ENCODE measurements at places on chromosomes 2 and 18.
A peak's percentile ranks its signal among the peaks of the same experiment; 100 is the strongest.

- DNase-seq: no peak
Measured at GRCh38 chr2:102724016-102724490, 37.8 kb upstream of the TMEM182 start.

- DNase-seq: no peak
Measured at GRCh38 chr2:38261569-38262068, 115.5 kb downstream of the ATL2 start.

GRCh38 chr2:79189465-79189864, 29.9 kb upstream of the REG3A start:
- DNase-seq: no peak

DNA sequence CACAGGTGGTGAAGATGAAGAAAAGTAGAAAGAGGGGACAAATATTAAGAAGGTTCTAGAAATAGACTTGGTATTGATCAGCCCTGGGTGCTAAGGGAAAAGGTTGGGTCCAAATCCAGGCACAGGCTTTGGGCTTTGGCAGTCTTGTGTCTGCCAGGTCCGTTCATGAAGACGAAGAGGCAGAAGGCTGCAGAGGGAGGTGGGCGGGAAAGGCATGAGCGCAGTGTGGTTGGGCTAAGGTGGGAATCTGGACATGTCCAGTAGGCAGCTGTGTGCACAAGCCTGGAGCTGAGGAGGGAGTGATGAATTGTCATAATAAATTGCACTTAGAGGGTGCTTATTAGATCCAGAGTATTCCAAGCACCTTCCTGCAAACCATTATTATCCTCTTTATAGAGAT, 105.7 kb upstream of the TEX51 start:
- no peak for DNase-seq

DNA sequence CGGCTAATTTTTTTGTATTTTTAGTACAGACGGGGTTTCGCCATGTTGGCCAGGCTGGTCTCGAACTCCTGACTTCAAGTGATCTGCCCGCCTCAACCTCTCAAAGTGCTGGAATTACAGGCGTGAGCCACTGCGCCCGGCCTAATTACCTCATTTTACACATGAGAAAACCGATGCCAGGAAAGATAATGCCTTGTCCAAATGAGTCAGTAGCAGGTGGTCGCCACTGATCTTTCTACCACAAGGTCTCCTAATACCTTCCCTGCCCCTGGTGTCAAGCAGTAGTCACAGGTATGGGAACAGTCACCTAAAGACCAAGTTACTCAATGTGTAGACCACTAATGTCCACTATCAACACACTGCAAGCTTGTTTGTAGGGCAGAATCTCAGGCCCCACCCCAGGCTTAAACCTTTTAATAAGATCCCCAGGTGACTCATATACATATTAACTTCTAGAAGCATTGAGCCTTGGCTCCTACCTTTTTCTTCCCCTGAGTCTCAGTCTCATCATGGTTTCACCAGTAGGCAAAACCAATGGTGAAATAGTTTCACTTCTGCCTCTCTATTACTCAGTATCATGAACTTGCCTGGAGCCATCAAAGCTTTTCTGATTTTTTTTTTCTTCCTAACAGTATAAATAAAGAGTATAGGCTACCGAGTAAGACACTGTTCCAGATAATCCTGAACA, 6.9 kb upstream of the EPB41L5 start:
- no peak for DNase-seq

- DNase-seq: no peak
Measured at GRCh38 chr2:11947956-11948355, 201.5 kb downstream of the LPIN1 start.

GRCh38 chr2:143297182-143297581, 168.0 kb downstream of the ARHGAP15 start:
- DNase-seq: no peak

- no peak for DNase-seq
Measured at GRCh38 chr2:239222312-239222660, 178.5 kb downstream of the HDAC4 start.

DNA sequence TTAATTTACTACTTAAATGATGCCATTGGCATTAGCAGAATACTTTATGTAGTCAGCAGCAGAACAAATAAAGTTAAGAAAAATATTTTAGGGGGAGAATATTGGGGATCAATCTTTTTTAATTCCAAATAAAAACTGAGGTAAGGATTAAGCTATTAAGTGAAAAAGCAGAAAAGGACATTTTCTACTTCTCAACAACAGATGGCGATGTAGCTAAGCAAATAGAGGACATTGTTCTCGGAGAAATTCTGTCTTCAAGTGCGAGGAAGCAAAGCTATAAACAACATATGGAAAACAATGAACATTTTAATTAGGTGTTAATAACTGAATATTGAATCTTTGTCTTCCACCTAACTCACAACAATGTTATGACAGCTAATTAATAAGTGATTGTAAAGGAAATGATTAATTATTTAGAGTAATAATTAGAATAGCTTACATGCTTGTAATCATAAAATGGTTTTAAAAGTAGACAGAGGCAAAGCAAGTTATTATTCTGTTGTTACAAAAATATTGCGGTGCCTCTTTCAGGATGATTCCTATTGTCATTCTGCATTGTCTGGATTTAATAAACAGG, 32.9 kb upstream of the CCDC93 start:
- no peak for DNase-seq

GRCh38 chr2:105734762-105735538, 9.8 kb upstream of the NCK2 start:
- DNase-seq: no peak

GRCh38 chr2:149858216-149858615, 270.6 kb upstream of the MMADHC start:
- DNase-seq: no peak

GRCh38 chr2:9800975-9801726, 42.1 kb upstream of the TAF1B start:
- DNase-seq: peak; percentile 75

GRCh38 chr18:23908827-23909226, 105.7 kb upstream of the TTC39C start:
- no peak for DNase-seq

GRCh38 chr2:85655961-85656417, 12.0 kb downstream of the SFTPB start:
- no peak for DNase-seq

- no peak for DNase-seq
Measured at GRCh38 chr2:220366765-220367164, 739.3 kb downstream of the SLC4A3 start.

DNA sequence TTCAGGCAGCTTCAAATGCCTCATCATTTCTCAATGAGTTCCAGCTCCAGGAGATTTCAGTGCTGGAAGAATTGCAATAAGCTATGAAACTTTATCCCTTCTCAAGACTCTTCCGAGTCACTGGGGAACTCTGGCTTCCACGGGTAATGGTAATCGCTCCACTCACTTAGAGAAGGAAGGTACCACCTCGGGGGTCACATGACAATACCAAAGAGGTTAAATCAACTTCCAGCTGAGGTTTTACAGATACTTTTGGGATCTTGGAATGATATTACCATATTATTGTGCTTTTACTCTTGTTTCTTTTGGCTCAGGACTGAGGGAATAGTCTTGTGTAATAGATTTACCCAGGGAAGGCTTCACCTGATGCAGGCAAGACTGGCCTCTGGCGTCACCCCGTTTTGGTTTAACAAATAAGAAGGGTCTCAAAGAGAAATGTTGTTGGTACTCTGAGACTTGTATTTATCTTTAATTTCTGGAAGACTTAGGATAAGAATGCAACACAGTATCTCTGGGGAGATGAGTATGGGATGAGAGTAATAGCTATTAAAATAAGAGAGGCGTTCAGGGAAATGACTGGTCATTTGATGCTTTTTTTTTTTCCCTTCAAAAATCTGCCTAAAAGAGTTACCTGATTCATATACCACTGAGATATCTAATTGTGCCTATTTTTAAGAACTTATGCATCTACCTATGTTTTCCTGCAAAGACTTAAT, 316.9 kb upstream of the ZEB2 start:
- no peak for DNase-seq

GRCh38 chr18:6776188-6776587, 46.7 kb downstream of the ARHGAP28 start:
- no peak for DNase-seq

GRCh38 chr18:50956116-50956515, 11.7 kb upstream of the ELAC1 start:
- no peak for DNase-seq

GRCh38 chr2:128306081-128306930, 12.4 kb downstream of the HS6ST1 start:
- no peak for DNase-seq

DNA sequence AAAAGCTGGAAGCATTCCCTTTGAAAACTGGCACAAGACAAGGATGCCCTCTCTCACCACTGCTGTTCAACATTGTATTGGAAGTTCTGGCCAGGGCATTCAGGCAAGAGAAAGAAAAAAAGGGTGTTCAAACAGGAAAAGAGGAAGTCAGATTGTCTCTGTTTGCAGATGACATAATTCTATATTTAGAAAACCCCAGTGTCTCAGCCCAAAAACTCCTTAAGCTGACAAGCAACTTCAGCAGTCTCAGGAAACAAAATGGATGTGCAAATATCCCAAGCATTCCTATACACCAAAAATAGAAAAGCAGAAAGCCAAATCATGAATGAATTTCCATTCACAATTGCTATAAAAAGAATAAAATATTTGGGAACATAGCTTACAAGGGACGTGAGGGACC, 11.1 kb downstream of the SLC8A1 start:
- no peak for DNase-seq

- no peak for DNase-seq
Measured at GRCh38 chr2:60516383-60516811, 37.1 kb downstream of the BCL11A start.

DNA sequence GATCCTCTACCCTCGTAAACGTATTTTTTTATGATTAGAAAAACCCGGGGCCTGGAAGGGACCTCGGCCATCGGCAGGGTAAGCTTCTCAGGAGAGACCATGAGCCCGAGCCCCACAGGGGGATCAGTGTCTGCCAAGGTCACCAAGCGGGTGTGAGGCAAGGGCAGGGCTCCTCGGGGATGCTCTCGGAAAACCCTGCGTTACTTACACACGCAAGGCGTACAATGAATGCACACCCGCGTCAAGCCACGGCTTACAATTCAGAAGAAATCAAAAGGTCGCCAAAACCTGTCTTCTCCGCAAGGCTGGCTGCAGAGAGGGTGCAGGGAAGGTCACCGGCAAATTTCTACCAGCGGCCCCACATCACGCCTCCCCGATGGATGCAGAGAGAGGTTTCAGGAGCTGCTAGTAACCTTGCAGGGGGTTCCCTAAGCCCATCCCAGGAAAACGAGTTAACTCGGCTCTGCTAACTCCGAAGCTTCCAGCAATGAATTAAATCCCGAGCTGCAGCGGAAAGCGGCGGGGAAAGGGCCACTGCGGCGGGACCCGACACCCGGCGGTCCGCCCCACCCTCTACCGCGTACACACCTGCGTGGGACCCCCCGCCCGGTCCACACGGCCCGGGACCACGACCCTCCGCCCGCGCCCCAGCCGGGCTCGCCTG, 638 bp downstream of the ST3GAL5 start:
- DNase-seq: peak; percentile 14

- no peak for DNase-seq
Measured at GRCh38 chr2:58826795-58827194, 585.7 kb upstream of the FANCL start.

DNA sequence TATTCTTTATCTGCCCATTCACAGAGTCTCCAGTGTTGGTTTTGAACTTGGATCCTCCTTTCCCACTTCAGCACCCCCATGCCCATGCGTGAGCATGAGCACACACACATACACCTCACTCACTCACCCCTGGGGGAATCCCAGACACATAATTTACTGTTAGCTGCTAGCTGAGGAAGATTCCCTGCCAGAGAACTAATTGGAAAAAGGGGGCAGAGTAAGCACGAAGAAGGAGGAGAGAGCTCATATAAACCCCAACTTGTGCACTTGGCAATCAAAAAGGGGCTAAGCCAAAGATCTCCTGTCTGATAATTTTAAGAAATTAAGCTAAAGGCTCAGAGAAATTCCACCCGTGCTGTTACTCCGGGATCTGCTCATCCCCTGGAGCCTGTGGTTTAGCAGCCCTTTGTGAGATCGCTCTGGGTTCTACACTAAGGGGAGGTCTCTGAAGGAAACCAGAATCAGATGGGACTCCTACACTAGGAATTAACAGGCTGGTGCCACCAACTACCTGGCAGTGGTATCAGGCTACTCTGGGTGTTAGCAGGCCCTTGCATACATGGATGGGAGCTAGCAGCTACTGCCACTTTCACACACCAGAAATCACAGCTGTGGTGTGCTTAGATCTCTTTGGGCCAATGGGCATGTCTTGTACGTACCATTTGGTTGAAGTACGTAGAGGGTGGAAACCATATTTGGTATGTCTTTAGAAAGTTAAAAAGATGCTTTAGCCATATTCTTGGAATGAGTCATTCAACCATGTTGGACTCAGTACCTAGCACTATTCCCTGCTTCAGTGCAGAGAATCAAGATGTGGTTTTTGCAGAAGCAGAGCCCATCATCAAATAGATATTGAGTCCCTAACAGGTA, 95.6 kb upstream of the SLC14A2 start:
- no peak for DNase-seq

DNA sequence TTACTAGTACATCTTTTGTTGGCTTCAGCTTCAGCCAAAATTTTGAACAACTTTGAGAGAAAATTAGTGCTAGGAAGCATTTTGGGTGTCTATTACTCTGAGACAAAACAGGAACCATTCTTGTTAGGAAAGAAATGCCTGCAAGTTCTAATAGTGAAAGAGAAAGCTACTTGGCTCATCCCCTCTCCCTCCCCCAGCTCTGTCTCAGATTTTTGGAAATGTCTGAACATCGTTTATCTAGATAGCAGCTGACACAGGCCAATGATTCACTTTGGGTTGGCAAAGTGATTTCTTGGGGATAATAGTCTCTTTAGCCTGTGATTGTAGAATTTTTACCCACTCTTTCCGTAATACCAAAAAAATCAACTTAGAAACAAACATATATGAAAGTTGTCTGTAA, 42.3 kb upstream of the PTPRM start:
- DNase-seq: no peak

- no peak for DNase-seq
Measured at GRCh38 chr18:45788861-45789260, 36.6 kb upstream of the SIGLEC15 start.

GRCh38 chr18:68817584-68817983, 19.7 kb downstream of the CCDC102B start:
- no peak for DNase-seq

GRCh38 chr2:74730530-74730929, 76.5 kb downstream of the SEMA4F start:
- DNase-seq: no peak

DNA sequence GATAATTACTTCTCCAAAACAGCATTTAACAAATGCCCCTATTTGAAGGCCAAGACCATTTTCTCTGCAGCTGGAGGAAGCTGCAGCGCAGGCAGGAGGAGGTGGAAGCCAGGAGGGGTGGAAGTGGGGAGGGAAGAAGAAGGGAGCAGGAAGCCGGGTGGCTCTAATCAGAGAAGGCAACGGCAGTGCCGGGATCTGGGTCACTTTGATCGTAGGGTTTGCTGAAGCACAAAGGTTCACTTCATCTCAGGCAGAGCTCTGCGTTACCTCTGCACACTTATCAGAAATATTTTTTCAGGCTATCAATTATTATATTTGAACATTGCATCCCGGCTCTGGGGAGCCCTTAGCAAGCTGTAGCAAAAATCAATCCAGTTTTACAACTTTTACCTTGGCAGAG, 315.8 kb upstream of the POU3F3 start:
- no peak for DNase-seq
